ENCODE measurements at places on chromosomes 12 and 14.

- no peak for DNase-seq
Observed at GRCh38 chr14:94291906-94292525, 1.1 kb downstream of the SERPINA10 start.

- DNase-seq: no peak
Observed at GRCh38 chr12:124765581-124766489, 97.8 kb downstream of the SCARB1 start.

- DNase-seq: no peak
Observed at GRCh38 chr14:26463136-26463535, 134.7 kb downstream of the NOVA1 start.

DNA sequence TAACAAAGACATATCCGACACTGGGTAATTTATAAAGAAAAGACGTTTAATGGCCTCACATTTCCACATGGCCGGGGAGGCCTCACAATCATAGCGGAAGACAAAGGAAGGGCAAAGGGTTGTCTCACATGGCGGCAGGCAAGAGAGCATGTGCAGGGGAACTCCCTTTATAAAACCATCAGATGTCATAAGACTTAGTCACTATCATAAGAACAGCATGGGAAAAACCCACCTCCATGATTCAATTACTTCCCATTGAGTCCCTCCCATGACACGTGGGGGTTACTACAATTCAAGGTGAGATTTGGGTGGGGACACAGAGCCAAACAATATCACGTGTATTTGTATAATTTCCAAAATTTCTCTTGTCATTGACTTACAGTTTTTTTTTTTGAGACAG lies 5.5 kb upstream of the LMNTD1 start:
- no peak for DNase-seq

All from eye (tissue), 1 donor.